ENCODE measurements at places on chromosomes 3 and 15.

DNA sequence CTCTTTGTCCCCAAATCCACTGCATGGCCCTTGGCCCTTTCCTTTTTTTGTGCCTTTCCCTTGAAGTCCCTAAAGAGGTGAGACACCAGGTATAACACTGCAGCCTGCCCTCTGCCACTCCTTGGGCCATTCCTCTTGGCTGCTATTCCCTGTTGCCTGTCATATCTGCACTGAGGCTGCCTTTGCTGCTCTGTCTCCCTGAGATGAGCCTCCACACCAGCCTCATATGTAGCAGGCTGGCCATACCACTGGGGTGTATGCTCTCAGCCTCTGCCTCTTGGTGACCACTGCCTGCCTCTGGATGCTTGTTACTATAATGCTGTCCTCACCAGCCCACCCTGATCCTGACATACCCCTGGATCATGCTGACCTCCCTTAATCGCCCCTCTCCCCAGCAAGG, 252.0 kb downstream of the CLSTN2 start:
- DNase-seq, result no peak

GRCh38 chr3:33426630-33427317, 13.4 kb downstream of the UBP1 start:
- no peak for DNase-seq

DNA sequence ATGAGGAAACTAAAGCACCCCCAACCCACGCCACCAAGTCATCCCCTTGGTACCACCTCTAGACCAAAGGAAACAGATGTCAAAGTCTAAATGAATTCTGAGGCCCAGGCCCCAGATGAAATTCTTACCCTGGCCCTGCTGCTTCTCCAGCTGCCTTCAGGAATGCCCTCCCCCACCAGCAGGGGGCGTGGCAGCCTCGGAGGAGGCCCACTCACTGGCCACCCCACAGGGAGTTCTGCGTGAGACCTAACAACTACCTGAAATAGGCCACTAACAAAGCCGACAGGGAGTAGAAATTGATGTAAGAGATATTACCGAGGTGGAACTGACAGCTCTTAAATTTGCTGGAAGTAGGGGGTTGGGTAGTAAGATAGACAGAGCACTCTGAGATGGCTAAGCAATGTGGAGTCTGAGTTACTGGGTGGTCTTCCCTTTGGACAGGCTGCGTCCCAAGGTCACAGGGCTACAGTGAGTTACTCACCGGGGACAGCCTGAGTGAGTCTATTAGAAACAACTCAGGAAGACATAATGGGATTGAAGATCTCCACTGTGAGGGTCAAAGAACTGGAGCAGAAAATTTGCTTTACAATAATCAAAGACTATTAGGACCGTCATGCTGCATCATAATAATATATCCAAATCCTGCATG, 240.7 kb downstream of the SHOX2 start:
- DNase-seq, result peak; percentile 20

DNA sequence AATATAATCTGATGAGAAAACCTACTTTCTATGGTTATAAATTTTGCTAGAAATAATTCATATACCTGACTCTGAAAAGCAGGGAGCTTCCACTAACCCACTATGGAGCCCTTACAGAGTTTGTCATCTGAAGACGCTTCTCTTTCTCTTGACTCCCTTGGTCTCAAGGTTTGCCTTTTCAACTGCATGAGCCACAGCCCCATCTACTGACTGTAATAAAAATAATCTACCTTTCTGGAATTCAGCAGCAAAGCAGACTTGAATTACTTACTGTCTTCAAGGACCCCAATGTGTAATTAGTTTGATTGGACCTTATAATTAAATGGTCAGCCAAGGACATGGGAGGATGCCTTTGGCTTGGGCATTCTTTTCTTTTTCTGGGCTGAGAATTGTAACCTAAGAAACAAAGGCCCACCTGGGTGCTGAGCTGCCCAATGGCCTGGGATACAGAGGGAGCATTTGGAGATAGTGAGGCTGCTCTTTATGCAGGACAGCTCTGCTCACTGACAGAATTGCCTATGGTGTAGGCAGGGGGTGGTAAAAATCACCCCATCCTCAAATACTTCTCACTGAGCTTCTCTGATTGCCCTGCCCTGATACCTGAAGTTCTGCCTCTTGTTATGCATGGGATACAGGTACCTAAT, 178.6 kb upstream of the TRIM42 start:
- DNase-seq, result no peak

DNA sequence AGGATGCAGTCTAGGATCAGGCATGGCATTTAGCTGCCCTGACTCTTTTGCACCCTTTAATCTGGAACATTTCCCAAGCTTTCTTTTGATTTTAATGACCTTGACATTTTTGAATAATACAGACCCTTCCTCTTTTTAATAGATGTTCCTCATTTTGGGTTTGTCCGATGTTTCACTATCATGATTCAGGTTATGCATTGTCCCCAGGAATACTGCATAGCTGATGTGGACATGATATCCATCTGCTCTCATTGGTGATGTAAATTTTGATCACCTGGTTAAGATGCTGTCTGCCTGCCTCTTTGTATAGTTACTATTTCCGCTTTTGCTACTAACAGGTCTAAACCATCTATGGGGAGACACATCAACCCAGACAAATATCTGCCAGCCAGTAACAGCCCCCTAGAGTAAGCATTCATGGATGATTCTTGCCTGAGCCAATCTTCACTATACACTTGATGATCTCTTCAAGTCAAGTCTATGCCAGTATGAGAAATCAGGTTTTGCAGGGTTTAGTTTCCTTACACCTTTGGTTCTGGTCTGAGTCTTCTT, 50.6 kb upstream of the ULK4 start:
- no peak for DNase-seq
